ENCODE measurements at places on chromosomes 12 and 14.
A peak's percentile ranks its signal among the peaks of the same experiment; 100 is the strongest.

GRCh38 chr12:28027328-28027727 is 54.8 kb upstream of the PTHLH start:
- DNase-seq, result peak; percentile 81
- H3K36me3 ChIP-seq, result no peaks in the 10 kb centered on the region
- no peaks in the 10 kb centered on the region for H3K27me3 ChIP-seq
- peaks cover 65% of the 10 kb centered on the region for H3K4me1 ChIP-seq
- H3K4me3 ChIP-seq, result no peak overlapping the region

DNA sequence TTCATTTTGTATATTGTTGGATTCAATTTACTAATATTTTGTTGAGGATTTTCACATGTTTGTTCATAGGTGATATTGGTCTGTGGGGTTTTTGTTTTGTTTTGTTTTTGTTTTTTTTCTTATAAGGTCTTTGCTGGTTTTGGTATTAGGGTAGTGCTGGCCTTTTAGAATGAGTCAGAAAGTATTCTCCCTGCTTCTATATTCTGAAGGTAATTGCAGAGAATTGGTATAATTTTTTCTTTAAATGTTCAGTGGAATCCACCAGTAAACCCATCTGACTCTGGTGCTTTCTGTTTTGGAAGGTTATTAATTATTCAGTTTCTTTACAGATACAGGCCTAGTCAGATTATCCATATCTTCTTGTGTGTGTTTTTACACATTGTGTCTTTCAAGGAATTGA is 8.9 kb downstream of the TOGARAM1 start:
- H3K36me3 ChIP-seq, result peaks cover 7% of the 10 kb centered on the region
- H3K27me3 ChIP-seq, result no peaks in the 10 kb centered on the region
- peaks cover 46% of the 10 kb centered on the region for H3K4me1 ChIP-seq
- H3K27ac ChIP-seq, result no peak overlapping the region
- H3K4me3 ChIP-seq, result no peak overlapping the region

DNA sequence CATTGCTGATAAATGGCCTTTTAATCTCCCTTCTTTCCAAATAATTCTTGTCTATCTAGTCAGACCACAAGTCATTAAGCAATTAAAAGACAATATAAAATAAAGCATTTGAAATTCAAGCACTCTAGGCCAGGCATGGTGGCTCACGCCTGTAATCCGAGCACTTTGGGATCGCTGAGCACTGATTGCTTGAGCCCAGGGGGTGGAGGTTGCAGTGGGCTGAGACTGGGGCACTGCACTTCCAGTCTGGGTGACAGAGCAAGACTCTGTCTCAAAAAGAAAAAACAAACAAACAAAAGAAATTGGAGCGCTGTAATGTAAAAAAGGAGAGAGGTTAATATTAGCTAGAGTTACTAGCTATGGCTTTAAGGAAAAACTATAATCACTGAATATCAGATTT is 30.5 kb upstream of the CSRP2 start:
- no peak overlapping the region for H3K4me3 ChIP-seq
- H3K4me1 ChIP-seq, result no peaks in the 10 kb centered on the region
- H3K27ac ChIP-seq, result no peak overlapping the region
- H3K36me3 ChIP-seq, result no peaks in the 10 kb centered on the region
- peaks cover 4% of the 10 kb centered on the region for H3K27me3 ChIP-seq
- no peak for DNase-seq

- no peaks in the 10 kb centered on the region for H3K27me3 ChIP-seq
- H3K27ac ChIP-seq, result no peak overlapping the region
- DNase-seq, result no peak
- H3K36me3 ChIP-seq, result no peaks in the 10 kb centered on the region
Observed at GRCh38 chr12:80712866-80713265, 3.8 kb upstream of the MYF5 start.

- H3K4me1 ChIP-seq, result no peaks in the 10 kb centered on the region
- DNase-seq, result no peak
- H3K27me3 ChIP-seq, result no peaks in the 10 kb centered on the region
- H3K4me3 ChIP-seq, result no peak overlapping the region
- H3K36me3 ChIP-seq, result no peaks in the 10 kb centered on the region
- no peak overlapping the region for H3K27ac ChIP-seq
Observed at GRCh38 chr12:3835914-3836313, 37.3 kb downstream of the PARP11 start.

Data from DND-41 (cell line).